Lower leg skin (tissue), 4 donors: ENCODE measurements at places on chromosomes 16 and 17.

DNA sequence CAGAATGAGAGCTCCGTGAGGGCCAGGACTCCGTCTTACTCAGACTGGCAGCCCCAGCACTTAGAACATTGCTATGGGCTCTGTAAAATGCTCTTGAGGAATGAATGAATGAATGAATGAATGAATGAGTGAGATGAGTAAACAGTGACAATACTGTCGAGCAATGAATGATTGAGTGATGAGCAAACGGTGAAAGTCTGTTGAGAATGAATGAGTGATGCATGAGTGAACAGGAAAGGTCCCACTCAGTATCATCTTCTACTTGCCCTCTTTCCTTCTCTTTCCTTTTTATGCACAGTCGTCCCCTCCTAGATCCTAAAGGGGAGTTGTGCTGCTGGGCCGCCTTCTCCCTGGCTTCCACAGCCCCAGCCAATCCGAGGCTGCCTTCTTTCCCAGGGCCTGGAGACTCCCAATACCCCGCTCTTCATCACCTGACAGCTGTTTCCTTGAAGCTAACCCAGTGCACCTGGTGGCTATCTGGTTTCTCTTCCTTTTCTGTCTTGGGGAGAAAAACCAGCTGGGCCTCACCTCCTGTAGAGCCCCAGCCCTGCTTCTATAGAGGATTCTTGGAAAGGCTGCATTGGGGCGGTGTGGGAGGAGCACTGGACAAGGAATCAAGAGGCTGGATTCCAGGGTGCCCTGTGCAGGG, 32.7 kb upstream of the CACNG1 start:
- no peak for DNase-seq

- DNase-seq, result peak; percentile 52
Measured at GRCh38 chr16:24645739-24646645, 83.5 kb upstream of the TNRC6A start.

GRCh38 chr16:73199214-73199613, 151.3 kb upstream of the ZFHX3 start:
- DNase-seq, result no peak

DNA sequence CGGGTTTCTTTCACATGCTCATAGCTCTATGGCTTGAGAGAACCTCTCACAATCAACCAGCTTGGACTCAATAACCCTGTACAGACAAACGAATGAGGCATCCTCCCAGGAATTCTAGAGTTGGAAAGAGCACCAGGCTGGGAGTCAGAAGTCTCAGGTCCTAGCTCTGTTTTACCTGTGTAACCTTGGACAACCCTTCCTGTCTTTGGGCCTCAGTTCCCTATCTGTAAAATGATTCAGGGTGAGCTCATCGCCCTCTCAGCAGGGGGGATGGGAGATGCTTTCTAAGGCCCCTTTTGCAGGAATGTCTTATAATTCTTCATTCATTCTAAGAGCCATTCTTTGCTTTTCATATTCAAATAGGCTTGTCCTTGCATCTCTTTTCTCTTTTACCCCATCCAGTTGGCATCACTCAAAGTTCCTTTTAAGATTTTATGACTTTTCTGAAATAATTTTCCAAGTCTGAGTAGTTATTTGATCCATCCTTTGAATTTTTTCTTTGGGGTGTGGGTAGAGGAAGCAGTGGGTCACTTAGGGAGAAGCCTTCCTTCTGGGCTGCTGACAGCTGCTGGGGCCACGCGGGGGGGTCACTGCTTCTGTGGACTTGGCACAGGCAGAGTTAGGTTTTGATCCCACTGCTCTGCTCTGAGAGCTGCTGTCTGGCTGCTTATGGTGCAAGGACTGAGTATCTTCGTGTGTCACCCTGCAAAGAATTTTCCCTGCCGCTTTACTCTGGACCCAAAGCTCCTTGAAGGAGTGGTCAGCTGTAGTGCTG, 102.7 kb downstream of the UTP18 start:
- no peak for DNase-seq

DNA sequence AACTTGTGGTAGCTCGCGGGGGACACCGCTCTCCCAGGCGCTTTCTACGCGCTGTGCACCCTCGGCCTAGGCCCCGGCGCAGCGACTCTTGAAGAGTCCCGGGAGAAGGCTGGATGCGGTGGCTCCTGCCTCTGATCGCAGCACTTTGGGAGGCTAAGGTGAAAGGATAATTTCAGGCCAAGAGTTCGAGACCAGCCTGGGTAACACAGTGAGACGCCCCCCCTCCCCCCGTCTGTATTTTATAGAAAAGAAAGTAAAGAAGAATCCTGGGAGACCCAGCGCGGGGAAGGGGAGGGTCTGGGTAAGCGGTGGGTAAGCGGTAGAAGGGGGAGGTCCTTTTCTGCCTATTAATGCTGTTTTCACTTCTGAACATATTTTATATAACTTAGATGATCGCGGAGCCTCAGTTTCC, 486 bp upstream of the PLLP start:
- no peak for DNase-seq

- DNase-seq, result no peak
Measured at GRCh38 chr17:80824549-80825470, 166.8 kb upstream of the CHMP6 start.

- no peak for DNase-seq
Measured at GRCh38 chr17:9973669-9974447, 68.8 kb upstream of the RCVRN start.

- no peak for DNase-seq
Measured at GRCh38 chr16:56360117-56361008, 65.0 kb downstream of the AMFR start.

DNA sequence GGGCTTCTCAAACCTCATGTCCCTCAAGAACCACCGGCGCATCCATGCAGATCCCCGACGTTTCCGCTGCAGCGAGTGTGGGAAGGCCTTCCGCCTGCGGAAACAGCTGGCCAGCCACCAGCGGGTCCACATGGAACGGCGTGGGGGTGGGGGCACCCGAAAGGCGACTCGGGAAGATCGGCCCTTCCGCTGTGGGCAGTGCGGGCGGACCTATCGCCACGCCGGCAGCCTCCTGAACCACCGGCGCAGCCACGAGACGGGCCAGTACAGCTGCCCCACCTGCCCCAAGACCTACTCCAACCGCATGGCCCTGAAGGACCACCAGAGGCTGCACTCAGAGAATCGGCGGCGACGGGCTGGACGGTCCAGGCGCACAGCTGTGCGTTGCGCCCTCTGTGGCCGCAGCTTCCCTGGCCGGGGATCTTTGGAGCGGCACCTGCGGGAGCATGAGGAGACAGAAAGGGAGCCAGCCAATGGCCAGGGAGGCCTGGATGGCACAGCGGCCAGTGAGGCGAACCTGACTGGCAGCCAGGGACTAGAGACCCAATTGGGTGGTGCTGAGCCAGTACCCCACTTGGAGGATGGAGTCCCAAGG, 5.9 kb downstream of the ZNF646 start:
- DNase-seq, result no peak

DNA sequence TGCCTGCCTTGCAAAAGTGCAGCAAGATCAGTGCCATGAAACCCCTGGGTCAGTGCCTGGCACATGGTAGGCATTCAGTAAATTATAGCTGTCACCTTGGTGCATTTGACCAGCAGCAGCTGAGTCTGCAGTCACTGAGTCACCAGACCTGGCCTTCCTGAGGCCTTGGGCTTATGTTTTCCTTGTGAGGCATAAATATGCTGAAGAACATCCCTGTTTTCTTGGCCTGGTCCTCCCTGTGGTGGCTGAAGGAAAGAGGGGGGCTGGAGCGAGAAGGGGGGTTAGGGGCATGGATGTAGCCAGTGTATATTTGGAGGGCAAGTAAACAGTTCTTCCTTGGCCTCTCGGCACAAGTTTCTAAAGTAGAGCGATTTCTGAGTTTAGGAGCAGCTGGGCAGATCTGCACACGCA, 26.5 kb downstream of the EPN2 start:
- DNase-seq, result no peak

GRCh38 chr17:43787728-43788127, 7.5 kb downstream of the CFAP97D1 start:
- no peak for DNase-seq

- peak; percentile 78 for DNase-seq
Measured at GRCh38 chr17:48051706-48052486, 3.7 kb downstream of the NFE2L1 start.

DNA sequence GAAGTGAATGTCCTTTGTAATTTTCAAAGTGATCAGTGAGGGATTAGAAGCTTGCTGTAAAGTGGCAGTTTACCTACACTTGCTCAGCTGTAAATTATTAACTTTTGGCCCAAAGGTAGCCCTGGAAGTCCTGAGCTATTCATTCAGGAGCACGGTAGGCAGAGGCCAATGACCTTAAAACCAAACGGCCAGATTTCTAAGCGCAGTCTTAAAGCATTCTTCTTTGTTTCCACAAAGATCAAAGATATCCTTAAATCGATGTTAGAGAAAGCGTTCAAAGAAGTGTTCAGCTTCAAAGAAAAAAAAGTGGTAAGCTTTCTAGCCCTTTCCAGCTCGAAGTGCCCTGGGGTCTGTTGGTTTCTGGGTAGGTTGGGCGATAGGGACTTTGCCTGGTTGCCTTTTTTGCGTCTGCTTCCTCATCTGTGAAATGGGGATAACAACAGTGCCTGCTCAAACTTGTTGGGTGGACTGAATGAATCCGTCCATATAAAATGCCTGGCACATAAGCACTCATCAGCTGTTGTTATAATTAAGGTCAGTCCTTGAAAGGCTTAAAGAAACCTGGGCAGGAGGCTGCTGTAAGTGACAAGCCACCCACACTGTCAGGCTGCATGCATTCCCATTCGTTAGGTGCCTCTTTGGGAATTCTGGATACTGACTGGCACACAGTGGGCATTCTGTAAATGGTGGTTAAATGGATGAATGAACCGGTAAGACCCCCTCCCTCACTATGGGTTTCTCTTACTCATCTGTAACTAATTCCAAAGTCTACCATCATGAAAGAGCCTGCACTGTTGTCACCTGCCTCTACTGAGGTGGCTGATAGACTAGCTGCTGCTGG, 113.2 kb downstream of the PRKCA start:
- DNase-seq, result no peak

DNA sequence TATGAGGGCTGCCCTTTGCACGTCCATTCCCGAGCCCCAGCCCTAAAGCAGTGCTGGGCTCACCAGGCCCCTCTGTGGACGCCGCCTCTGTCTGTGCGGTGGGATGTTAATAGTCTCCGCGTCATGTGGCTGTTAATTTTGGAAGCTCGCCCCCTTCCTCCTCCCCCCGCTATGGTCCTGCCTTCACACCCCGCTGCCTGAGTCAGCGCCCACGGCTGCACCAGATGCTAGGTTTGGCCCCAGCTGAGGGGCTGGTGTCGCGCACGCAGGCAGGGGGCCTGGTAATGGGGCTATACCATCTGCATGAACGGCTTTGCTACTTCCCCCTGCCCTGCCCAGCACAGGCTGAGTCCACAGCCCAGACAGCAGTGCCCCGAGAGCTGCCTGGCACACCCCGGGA, 4.1 kb upstream of the SSTR5 start:
- DNase-seq, result no peak

GRCh38 chr17:57623620-57624019, 121.5 kb downstream of the CCDC182 start:
- DNase-seq, result no peak

GRCh38 chr17:50170662-50171370, 5.0 kb downstream of the SGCA start:
- no peak for DNase-seq

GRCh38 chr17:43907425-43907981, at the start of gene MPP2:
Gene MPP2, minus strand, starts transcription at chr17:43907536. Its CDS starts 3,076 bp downstream, at chr17:43904460.
- DNase-seq, result no peak

GRCh38 chr16:87344165-87344930, 27.2 kb upstream of the C16orf95 start:
- no peak for DNase-seq

DNA sequence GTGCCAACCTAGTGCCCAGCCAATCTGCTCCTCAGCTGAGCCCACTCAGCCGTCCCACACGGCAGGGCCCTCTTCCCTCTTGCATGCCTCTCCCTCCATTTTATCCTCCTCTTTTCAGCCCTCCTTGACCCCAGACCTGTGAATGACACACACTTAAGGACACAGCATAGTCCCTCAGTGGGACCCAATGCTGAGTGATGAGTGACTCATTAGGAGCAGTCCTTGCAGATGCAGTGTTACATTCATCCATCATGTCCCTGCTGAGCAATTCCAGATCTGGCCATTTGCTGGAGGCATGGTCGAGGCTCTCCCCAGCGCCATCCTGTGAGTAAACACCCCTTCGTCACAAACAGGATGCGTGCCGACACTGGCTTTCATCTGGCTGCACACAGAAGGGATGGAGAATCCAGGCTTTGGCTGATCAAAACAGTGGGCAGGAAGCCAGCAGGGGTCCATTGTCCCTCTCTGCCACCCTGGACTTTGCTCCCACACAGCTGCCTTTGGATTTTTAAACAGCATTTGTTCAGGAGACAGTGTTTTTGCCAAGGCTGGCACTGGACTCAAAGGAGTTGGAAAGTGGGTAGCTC, 122.6 kb downstream of the AXIN2 start:
- DNase-seq, result no peak

DNA sequence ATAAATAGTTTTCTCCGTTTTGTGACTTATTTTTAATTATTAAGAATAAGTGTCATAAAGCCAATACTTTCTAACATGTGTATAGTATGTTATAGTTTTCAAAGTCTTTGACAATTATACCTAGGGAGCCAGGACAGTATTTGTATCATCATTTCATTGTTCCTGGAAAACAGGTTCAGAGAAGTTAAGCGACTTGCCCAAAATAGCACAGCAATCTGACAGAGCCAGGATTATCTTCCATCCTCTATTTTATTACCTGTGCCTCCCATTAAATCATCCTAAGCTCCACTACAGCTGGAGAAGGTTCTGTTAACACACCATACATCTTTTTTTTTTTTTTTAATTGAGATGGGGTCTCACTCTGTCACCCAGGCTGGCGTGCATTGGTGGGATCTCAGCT, 718.4 kb downstream of the MAF start:
- no peak for DNase-seq

GRCh38 chr17:61221597-61222471, 177.8 kb upstream of the TBX2 start:
- no peak for DNase-seq

GRCh38 chr17:34626121-34626681, 46.8 kb downstream of the TMEM132E start:
- no peak for DNase-seq

- DNase-seq, result peak; percentile 88
Measured at GRCh38 chr16:69848637-69849545, 86.8 kb downstream of the WWP2 start.

DNA sequence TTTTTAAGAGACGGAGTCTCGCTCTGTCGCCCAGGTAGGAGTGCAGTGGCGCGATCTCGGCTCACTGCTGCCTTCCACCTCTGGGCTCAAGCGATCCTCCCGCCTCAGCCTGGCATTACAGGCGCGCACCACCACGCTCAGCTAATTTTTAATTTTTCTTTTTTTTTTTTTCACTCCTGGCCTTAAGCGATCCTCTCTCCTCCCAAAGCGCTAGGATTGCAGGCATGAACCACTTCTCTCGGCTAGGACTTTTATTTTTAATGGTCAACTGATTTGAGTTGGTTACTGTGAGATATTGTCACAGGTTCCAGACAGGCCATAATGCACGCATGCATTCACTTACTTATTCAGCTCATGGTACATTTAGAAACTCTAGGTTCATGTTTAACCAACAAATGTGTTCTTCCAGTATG, 888 bp downstream of the PIGW start:
- DNase-seq, result no peak
